MM.1S (cell line): ENCODE measurements at places on chromosomes 6 and 20.

DNA sequence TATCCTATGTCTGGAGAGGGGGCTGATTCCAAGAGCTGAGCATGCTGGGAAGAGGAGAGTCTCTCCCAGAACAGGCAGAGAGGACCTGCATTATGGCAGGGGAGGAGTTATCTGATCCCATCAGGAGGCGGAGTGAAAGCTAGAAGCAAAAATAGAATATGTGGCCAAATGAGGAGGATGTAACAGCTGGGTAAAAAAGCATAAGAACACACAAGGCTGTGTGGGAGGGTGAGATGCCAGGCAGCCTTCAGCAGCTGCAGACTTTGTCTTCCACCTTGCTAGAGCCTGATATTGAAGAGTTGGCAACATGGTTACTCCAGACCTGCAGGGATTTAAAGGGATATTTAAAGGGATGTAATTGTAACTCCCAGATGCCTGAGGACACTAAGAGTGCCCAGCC is 167.1 kb downstream of the PTPRT start:
- DNase-seq = no peak

DNA sequence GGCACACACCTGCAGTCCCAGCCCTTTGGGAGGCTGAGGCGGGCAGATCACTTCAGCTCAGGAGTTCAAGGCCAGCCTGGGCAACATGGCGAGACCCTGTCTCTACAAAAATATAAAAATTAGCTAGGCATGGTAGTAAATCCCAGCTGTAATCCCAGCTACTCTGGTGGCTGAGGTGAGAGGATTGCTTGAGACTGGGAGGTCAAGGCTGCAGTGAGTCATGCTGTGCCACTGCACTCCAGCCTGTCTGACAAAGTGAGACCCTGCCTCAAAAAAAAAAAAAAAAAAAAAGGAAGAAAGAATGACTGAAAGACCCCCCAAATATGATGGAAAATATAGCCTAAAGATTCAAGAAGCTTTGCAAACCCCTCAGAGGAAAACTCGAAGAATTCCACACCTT is 26.8 kb downstream of the METTL24 start:
- DNase-seq = no peak

DNA sequence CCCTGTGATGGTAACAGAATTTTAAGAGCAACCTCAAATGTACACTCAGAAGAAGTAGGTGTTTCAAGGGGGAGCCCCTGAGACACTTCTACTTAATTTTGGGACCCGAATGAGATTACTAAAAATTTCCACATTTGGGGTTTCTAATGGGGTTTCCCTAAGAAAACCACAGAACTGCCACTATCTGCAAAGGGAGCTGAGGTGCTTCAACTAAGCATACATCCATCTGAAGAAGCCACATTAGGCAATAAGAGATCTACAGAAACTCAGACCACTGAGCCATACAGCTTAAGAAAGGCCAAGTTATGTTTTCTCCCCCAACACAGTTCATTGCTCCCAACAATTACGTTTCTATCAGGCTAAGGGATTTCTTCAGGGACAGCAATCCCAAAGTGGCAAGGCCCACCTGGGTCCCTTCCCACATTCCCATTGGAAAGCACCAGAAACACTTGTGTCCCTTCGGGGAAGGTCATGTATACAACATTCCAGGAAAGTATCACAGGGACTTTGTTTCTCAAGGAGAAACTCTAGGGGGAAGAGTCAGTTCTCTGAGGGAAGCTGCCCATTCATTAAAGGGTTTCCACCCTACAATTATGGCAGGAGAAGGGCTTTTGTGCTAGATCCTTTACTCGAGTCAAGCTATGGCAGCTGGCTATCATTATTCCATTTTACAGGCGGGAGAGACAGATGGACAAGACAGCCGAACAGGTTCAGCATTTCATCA is 5.0 kb downstream of the BCL2L1 start:
- peak; percentile 68 for DNase-seq

GRCh38 chr6:156886409-156886808 is 109.2 kb downstream of the ARID1B start:
- no peak for DNase-seq

DNA sequence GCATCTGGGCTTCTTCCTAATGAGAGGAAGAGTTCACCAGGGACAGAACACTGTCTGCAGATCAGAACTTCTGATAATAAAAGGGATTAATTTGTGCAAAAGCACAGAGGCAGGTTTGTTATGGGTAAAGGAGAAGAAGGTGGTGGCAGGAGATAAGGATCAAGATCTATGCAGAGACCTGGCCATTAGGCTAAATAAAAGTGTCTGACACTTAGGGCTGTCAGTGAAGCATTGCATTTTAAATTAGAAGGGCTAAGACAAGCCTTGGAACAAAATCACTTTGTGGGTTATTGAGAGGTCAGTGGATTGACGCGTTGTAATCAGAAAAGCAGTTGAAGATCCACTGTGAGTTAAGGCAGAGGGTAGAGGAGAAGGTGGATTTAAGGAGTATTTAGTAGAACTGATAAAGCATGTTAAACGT is 76.8 kb downstream of the MAP3K4 start:
- DNase-seq = no peak

GRCh38 chr6:37774028-37774680 is 45.4 kb upstream of the ZFAND3 start:
- DNase-seq = no peak

GRCh38 chr6:518218-518617 is 126.7 kb downstream of the IRF4 start:
- no peak for DNase-seq

GRCh38 chr20:62389601-62390087 is 2.7 kb downstream of the RPS21 start:
- DNase-seq = no peak

DNA sequence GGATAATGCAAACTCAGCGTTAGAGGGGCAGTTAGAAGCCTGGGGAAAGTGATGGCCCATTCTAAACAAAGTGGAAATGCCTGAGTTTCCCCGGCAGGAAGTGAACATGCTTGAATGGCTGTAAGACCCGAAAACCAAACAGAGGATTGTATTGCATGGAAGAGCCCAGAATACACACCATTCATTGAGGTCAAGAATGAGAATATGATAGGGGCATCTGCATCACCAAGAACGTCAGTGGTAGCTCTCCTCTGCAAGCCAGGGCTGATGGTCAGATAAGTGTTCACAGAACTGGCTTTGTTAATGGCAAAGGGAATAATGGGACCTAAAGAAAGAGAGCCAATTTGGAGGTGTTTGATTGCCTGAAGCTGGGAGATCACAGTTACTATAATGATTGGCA is 663.4 kb downstream of the KHDRBS2 start:
- no peak for DNase-seq
